ENCODE measurements at places on chromosomes 6 and 20.
A peak's percentile ranks its signal among the peaks of the same experiment; 100 is the strongest.

- no peak for DNase-seq
These were observed 348 bp upstream of the PYGB start for GRCh38 chr20:25247518-25247955.

DNA sequence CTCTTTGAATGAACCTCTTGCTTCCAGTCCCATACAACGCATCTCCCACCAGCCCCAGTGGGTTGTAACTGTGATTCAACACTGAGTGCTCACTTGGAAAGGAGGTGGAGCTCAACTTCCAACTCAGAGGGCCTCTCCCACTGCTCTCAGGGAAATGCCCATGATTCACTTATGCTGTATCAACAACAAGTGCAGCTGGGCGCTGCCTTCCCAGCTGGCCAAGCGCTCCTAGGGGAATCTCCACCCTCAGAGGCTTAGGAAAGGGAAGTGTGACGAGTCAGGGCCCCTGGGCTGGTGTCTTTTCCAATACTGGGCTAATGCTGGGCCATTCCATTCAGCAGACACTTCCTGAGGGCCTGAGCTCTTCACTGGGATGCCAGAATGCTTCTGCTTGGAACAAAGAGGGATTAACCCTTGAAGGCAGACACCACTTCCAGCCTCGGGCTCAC lies 8.1 kb upstream of the OCSTAMP start:
- no peak for DNase-seq

GRCh38 chr20:3126527-3126859 lies 33.2 kb downstream of the FASTKD5 start:
- DNase-seq = no peak

DNA sequence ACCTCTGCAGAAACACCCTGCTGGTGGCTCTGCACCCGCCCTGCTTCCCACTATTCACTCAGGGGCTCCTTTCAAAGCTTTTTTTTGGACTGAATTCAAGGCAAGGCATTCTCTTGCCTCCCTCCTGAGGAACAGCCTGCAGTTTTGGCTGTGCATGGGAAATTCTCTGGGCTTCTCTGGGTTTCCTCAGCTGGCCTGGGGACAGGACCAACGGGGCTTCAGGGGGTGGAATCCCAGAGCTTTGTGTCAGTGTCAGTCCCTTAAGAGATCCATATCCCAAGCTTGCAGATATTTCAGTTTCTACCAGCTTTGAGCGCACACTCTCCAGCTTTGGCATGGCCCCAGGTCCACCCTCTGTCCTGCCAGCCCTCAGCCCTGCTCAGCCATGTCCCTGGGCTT lies 2.0 kb downstream of the SCRT2 start:
- no peak for DNase-seq

DNA sequence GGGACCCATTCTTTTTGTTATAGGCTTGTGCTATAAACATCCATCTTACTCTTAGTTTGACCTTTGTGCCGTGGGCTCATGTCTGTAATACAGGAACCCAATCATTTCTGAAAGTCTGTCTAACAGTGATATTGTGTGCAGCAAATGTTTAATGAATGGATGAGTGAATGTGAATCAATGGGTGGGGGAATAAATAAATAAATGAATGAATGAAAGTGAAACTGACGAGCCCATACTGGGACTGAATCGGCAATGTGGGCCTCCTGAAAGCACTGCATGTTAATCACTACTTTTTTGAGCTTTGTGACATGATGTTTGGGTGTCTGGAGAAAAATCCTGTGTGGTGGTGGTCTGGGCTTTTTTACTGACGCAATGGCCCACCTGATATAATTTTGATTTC lies 175.0 kb downstream of the GMPR start:
- DNase-seq = no peak

DNA sequence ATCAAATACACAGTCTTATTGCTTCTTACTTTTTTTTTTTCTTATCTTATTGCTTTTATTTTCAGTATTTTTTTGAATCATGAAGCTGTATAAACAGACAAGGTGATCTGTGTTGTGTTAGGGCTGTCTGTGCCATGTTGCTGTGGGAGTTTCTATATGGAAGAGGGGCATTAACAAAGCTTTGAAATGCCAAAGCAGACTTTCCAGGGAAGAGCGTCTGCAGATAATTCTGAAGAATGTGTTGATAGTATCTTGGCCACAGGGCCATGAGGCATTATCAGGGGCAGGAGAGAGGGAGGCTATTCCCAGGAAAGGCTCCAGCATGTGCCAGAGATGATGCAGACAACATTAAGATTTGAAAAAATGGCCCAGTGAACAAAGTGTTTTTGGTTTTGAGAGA lies 354.5 kb downstream of the UTRN start:
- no peak for DNase-seq

DNA sequence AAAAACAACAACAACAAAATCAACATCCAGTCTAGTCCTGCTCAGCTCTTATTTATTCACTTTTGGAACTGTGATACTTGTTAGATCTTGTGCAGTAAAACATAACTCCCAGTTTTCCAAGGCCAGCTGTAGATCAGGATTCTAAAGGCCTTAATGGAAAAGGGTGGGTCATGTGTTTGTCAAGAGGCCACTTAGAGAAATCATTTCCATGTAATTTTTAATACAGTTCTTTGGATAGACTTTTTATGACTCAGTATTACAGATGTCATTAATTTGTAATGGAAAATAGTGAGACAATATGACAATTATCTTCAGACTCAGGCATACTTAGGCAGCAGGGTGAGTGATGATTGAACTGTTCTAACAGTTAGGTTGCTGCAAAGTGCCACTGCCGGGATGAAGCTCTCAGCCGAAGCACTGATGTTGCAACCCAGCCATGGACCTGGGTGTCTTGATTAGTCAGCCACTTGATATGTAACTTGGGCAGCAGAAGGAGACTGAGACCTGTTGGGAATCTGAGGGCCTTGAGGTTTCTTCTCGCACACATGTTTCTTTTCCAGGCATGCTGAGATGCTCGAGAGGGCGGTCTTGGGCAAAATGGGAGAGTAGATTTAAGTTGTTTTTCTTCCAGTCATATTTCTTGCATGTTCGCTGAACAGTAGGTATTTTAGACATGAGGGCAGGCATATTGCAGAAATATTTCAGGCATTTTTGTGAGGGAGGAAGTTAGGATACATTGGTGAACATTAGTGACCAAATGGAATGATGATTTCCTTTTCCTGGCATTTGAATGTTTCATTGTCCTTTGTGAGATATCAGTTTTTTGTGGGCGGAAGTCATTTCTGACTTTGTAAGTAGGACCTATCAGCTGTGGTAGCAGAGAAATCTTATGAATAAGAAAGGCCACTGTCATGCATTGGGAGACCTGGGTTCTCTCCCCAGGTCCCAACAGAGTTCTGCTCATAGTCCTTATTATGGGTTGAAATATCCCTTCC lies 52.3 kb downstream of the SLX4IP start:
- DNase-seq = no peak

DNA sequence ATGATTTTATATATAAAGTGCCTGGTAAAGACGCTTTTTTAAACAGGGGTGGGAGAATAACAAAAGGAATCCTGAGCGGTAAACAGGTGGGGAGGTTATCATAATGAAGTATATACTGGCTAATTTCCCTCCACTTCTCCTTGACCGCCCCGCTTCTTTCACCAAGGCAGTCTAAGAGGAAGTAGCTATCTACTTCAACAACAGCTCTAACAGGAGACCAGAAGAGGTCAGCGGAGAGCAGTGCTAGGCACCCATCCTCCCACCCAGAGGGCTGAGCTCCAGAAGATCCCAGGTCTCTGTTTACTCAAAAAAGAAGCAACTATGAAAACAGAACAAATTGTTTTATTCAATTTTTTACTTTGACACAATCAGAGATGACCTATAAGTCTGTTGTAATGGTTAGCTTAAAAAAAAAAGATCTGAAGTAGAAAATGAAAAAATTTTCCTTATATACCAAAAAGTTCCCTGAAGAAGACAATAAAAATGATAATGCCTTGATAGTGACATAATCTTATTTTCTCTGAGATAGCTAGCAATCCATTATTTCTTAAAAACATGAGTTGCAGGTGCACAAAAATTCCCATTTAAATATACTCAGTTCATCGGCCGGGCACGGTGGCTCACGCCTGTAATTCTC lies 141.1 kb downstream of the PDSS2 start:
- peak; percentile 28 for DNase-seq

DNA sequence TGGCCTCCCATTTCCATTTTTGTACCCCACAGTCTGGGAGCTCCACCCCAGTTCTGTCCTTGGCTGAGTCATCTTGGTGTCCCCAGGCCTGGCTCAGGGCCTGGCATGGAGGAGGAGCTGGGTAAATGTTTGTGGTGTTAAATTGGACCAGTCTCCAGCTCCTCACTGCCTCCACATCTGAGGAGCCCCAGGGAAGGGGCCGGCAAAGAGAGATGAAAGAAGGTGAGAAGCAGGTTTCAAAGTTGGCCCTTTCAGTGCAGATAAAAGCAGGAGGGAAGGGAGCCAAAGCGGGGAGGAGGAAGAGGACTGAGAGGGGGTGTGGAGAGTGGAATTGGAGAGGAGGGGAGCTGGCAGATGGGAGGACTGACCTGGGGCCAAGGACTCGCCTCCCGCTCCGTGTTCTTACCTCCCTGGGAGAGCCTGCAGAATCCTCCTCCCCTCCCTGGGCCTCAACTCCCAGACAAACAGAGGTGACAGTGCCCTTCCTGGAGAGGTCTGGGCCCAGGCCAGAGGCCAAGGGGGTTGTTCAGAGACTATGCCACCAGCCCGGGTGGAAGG lies 89.0 kb downstream of the CD40 start:
- DNase-seq = no peak

GRCh38 chr6:129104560-129104959 lies 221.6 kb downstream of the LAMA2 start:
- DNase-seq = no peak

GRCh38 chr6:293193-294174 lies 1.2 kb downstream of the DUSP22 start:
- DNase-seq = no peak

DNA sequence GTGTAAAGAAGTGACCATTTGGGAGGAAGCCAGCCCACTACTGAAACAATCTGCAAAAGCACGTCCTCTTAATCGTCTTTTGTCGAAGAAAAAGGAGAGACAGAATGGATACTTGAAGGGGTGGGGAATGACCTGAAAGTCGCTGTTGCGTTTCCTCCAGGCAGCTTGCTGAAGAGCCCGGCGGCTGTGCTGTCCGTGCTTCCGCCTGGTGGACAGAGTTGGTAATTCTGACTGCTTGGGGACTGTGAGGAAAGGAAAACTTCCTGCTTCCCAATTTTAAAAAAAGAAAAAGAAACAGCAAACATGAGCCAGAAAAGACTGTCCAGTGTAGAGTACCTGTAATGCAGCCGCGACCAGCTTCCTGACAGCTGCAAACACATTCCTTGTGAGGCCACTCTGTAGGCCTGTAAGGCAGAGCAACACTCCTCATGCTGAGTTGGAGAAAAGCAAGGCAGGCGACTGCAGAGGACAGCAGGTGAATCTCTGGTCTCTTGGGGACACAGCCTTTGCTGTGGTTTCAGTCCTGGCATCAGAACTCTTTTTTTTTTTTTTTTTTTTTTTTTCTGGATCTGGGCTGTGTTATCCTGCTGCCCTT lies 251.1 kb upstream of the TBX18 start:
- no peak for DNase-seq

DNA sequence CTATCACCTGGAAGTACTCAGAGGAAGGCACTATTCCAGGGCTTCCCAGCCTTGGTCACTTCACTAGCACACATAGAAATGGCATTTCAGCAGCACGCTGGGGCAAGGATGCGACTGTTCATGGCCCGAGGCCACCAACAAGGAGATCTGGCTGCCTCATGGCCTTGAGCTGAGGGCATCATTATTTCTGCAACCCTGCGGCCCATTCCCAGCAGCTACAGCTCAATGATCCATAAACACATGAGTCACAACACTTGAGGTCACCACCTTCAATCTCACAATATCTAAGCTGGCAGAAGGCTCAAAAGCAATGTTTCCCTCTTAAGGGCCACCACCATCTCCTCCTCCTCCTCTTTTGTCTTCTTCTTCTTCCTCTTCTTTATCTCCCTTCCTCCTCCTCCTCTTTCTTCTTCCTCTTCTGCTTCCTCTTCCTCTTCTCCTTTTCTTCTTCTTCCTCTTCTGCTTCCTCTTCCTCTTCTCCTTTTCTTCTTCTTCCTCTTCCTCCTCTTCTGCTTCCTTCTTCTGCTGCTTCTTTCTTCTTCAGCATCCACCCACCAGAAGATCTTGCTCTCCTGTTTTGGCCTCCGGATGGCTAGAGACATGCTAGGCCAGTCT lies 382.9 kb upstream of the CNR1 start:
- DNase-seq = no peak

DNA sequence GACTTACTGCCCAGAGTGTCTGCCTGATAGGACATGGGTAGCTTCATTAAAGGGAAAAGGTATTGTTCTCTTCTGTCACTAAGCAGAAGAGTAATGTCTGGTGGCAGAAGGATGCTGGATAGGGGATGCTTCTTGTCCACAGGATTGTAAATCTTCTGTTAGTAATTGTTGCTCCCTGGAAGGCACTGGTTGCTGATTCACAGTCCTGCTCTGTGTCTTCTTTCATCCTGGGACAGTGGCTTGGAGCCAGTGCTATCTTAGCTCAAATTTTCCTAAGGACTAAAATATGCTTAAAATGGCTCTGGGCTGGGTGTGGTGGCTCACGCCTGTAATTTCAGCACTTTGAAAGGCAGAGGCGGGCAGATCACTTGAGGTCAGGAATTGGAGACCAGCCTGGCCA lies 48.0 kb downstream of the SYTL3 start:
- DNase-seq = no peak

- peak; percentile 31 for DNase-seq
These were observed 49.1 kb upstream of the TPD52L1 start for GRCh38 chr6:125104425-125104824.

DNA sequence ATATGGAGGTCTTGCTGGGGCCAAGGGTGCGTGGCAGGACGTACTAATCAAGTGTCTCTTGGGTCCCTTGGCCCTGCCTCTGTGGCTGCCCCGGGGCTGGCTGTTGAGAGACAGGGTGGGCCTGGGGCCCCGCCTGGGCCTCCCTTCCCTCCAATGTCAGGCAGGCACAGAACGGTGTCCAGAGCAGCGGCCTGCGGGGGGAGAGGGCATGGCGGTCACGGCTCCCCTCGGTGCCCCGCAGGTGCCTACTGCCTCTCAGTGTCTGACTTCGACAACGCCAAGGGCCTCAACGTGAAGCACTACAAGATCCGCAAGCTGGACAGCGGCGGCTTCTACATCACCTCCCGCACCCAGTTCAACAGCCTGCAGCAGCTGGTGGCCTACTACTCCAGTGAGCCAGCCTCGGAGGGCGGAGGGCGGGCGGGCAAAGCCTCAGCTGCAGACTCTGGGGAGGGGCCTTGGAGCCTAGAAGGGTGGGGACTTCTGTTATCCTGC lies 50.0 kb downstream of the SRC start:
- no peak for DNase-seq

GRCh38 chr20:53901064-53901463 lies 169.3 kb downstream of the BCAS1 start:
- DNase-seq = no peak

GRCh38 chr6:41596096-41596685 lies 42.1 kb upstream of the MDFI start:
- DNase-seq = no peak

Data from nucleus accumbens (tissue), 56 donors.